BE2C (cell line): ENCODE measurements at places on chromosomes 4 and X.

GRCh38 chrX:148661035-148661434, 160.6 kb downstream of the AFF2 start:
- no peak for DNase-seq

DNA sequence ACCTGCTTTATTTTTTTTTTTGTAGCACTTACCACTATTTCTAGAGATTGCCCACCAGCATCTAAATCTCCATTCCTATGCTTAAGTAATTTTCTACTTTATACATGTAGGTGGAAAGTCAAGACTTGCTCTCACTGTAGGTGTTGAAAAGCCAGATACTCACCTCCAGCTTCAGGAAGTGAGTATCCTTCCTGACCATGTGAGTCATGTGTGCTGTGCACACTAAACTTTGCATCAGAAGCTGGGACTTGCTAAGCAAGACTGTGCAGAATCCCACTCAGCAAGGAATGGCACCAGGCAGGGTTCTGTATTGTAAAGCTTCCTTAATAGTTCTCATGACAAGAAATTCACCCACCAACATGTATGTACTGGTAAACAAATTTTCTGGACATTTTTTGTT, 151.8 kb downstream of the POU4F2 start:
- DNase-seq = no peak

- no peak for DNase-seq
Measured at GRCh38 chr4:28073860-28074555, 1213.4 kb downstream of the STIM2 start.

DNA sequence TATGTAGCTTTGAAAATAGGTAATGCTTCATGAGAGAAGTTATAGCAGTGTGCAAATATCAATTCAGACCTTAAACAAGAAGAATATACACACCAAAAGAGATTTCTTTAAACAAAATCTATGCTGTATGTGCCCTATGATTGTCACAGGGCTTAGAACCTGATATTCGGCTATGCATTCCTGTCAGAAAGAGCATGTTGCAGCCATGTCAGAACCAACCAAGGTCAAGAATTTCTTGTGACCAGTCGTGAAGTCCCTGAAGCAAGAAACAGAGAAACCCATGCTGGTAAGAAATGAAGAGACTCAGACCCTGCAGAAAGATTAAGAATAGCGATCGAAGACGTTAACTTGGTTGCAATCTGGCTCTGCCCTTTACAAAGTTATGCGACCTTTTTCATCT, 210.3 kb upstream of the SPIN4 start:
- DNase-seq = no peak

DNA sequence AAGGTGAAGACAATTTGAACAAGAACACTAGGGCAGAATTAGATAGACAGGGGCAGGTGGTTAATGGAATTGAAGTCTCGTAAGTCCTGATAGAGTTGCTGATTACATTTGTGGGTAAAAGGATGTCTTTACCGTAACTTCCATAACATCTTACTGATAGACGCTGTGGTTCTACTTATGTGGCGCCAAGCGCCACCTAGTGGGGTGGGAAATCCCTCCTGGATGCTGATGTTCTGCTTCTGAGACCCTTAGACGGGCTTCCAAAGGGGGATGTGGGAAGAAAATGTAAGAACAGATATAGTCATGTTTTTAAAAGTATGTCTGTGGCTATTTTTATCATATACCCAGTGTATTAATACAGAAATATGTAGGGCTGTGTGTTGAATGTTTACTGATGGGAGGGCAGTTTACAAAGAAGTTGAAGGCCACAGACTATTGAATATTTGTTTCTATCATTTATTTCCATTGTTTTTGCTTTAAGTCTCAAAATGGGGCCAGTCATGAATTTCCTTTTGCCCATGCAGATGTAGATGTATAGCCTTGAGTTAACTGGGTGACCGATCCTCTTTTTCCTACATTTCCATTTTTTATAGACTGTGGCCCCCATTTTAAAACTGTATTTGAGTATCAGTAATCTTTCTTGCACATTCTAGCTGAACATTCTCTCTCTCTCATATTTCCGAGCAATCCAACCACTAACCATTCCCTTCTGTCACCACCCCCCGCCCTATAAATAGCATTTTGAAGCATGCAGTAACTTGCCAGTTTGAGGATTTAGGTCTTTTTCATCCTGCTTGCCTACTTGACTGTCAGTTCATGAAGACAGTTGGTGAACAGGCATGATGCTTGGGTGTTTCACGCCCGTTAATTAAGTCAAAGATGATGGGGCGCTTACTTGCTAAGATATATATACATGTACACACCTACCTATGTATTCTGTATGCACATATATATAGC, 12.1 kb upstream of the TLR8 start:
- DNase-seq = peak; percentile 59
